CD4-positive, alpha-beta T cell (primary cell): ENCODE measurements at places on chromosomes 12 and 14.

DNA sequence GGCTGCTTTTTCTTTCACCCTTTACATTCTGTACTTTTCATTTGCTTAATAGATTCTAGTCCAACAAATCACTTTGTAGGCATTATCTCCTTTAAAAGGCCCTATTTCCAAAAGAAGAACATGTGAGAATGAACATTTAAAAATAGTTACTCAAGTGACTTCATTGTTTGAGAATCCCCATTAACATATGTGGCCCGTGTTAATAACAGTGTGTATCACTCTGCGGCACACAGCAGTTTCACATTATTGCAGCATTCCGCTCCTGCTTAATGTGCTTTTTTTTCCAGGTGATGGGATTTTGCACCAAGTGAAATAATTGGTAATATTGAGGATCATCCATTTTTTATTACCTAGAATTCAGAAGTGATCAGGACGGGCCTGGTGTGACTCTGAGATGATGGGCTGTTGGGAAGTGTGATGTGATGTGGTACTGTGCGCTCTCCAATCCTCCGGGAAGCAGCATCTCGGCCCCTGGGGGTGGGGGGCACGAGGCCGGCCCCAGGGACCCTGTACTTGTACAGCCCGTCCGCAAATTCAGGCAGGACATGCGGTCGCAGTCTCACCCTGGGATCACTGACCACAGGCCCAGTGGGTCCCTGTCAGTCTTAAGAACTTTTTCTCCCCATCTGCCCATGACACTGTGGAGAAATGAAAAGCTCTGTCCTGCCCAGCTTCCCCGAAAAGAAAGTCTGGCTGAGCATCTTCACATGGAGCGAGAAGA, 32.9 kb downstream of the SLC15A4 start:
- DNase-seq, result no peak

GRCh38 chr12:38736821-38737220, 168.6 kb downstream of the CPNE8 start:
- no peak for DNase-seq

- no peak for DNase-seq
Observed at GRCh38 chr14:84894254-84894653, 635.7 kb upstream of the FLRT2 start.

DNA sequence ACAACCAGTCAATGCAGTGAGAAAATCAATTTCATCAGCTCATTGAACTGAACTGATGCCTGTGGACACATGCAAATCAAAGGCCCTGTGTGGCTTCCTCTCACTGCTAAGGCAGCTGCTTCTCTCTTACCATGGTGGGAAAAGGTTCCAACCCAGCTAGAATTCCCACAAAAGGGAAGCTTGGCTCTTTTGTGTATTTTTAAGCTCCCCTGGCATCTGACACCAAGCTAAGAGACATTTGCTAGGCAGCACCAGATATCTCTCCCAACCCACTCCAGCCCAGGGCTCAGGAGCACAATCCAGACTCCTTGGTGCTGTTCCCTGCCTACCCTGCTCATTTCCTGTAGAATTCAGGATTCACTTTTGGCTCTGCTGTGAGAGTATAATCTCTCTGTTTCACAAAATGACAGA, 129.6 kb downstream of the GXYLT1 start:
- DNase-seq, result no peak
